ENCODE measurements at places on chromosomes 1 and 21.

DNA sequence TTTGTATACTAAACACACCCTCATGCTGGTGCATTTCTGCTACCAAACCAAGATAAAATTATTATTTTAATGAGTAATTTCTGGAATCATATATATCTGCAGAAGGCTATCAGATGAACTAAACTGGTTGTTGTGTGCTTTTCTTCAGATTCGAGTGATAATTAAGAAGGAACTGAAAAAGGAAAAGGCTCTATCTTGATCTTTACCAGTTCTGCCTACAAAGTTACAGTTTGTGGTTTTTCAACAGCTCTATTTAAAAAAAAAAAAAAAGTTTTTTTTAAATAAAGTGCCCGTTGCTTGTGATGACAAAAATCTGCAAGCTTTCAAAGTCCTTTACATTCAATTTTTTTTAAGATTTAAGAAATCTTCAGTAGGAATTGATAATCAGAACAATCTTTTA lies 13.6 kb downstream of the DENND1B start:
- no peak for DNase-seq

DNA sequence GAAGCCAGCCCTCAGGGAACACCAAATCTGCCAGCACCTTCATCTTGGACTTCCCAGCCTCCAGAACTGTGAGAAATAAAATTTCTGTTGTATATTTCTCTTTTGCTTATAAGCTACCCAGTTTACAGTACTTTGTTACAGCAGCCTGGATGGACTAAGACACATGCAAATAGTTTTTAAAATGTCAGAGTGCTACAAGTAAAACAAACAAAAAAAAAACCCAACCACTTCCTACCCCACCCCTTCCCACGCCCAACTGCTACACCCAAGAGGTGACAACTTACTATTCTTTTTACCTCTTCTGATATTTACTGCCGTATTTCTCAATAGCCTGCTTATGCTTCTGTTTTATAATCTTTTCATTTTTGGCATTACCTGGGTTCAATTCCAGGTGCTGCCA lies 8.6 kb upstream of the SPSB1 start:
- no peak for DNase-seq

GRCh38 chr1:60017508-60018205 lies 55.9 kb downstream of the C1orf87 start:
- DNase-seq: no peak

- no peak for DNase-seq
Observed at GRCh38 chr1:226748306-226748705, 9.2 kb upstream of the ITPKB start.

- no peak for DNase-seq
Observed at GRCh38 chr1:2248127-2248826, 20.2 kb downstream of the SKI start.

Data from stimulated activated CD4-positive, alpha-beta T cell treated with anti-CD3 and anti-CD28 coated beads, Interleukin-2, amount 100 ng/mL, for 48 hours (primary cell).